HFFc6 (cell line): ENCODE measurements at places on chromosomes 1 and 21.

DNA sequence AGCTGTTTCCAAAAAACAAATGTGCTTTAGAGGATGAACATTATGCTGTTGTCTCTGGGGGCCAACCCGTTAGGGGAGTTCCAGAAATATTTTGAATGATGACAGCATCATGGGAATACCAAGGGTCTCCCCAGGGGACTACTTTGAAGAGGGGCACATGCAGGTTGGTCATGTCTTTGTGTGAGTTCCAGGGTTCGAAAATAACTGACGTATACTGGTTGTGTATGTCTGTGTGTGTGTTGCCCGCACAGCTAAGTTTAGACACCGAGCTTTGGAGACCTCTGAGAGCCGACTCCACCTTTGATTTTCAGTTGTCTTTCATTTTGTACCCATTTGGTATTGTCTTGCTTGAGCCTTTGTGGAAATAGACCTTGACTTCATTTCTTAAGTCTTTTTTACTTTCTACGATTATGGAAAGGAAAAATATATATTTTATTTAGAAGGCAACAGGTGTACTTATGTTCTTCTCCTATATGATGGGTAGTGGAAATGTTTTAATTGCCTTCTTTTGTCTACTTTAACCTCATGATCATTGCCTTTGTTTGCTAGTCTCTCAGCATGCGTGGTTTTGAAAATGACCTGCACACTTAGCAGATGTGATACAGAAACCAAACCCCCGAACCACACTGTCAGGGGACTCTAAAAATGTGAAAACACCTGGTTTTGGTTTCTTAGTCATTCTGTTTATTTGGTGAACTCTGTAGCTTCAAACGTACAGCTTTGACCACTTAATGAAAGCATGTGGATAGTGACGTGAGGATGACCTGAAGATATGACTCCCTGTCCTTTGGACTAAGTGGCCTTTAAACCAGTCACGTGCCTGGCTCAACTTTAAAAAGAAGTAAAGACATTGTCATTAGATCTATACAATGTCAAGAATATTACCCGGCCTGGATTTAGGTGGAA, 56.5 kb downstream of the GALNT2 start:
- DNase-seq, result no peak

DNA sequence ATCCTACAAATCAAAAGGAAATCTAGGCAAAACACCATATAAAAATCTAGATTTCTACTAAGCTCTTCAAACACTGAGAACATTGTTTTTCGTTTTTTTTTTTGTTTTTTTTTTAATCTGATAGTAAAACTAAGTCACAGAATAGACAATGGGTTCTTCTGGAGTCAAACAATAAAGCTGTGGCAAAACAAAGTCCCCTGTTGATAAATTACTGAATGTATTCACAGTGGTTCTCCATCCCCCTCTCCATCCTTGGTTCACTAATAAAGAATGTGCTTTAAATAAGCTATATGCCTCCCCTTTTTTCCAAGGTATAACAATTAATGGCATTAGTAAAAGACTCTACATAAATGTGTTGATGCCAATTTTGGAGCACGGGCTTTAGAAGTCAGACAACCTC, 16.7 kb upstream of the ATP1B1 start:
- no peak for DNase-seq

- DNase-seq, result no peak
Measured at GRCh38 chr1:214010717-214011116, 22.9 kb downstream of the PROX1 start.

GRCh38 chr21:36571556-36571955, 91.6 kb upstream of the CLDN14 start:
- DNase-seq, result no peak

- DNase-seq, result peak; percentile 22
Measured at GRCh38 chr1:239053279-239053678, 333.1 kb upstream of the CHRM3 start.

- no peak for DNase-seq
Measured at GRCh38 chr1:77283701-77284425, 2.0 kb downstream of the AK5 start.

- no peak for DNase-seq
Measured at GRCh38 chr1:7940745-7941436, at the start of gene TNFRSF9. TNFRSF9 (minus strand) TSS chr1:7940839; CDS start chr1:7939994, 845 bp downstream.

DNA sequence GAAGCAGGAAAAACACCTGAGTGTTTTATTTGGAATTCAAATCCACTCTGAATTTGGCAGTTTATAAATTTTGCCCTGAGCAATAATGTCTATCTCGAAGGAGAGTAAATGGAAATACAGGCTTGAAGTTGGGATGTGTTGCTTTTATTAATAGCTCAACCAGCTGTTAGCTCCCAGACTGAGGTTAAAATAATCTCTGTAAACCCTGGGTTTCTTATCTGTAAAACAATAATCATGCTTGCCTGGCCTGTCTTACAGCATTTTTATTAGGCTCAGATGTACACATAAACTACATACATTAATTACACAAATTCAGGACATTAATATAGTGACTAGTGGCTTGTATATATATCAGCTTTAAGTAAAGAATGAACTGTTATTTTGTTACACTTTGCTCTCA, 148.5 kb downstream of the GALNT2 start:
- no peak for DNase-seq

GRCh38 chr21:18350216-18350615, 53.4 kb downstream of the TMPRSS15 start:
- DNase-seq, result no peak

GRCh38 chr1:165898837-165899236, 71.4 kb downstream of the UCK2 start:
- peak; percentile 98 for DNase-seq

DNA sequence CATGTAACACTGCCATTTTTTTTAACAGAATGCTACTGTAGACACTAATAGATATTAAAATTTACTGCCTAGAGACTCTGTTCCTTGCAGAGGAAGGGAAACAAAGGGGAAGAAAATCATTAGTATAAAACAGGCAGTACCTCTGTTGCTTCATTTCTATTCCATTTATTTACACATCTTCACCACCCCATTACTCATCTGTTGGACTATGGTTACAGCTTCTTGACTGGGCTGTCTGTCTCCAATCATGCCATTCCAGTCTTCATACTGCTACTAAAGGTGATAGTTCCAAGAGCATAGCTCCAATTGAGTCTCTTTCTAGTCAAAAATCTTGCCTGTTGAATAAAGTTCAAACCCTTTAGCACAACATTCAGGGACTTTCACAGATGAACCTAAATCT, 22.2 kb upstream of the GPR25 start:
- no peak for DNase-seq

DNA sequence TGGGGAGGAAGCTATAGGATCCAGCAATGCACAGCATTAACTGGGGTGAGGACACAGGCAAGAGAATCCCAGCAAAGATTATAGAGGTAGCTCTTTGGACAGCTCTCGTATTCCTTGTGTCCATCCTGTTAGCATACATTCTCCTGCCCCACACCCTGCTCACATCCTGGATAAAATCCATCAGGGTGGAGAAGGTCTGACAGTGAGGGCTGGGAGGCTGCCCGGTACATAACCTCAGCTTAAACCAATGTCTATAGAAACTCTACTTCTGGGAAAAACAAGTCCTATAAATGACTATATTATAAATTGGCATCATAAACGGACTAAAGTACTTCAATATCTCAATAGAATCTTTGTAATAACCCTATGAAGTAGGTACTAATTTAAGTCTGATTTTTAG, 36.8 kb upstream of the UBE2U start:
- no peak for DNase-seq

DNA sequence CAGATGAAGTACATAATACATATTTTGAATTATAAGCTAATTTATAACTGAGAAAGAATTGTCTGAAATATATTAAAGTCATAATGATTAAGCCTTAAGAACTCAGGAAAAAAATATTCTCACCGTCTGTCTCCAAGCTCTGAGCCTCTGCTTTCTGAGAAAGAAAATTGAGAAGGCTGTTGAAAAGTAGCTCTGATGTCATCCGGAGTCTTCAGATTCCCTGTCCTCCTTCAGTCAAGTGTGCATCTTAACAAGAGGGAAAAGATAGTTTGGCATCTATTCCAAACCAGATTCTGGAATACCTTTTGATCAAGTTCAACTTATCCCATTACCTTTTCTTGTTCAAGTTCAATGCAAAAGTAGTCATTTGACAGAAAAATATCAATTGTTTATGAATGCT, 50.6 kb downstream of the NRIP1 start:
- peak; percentile 18 for DNase-seq

- no peak for DNase-seq
Measured at GRCh38 chr1:50531027-50531426, 107.8 kb upstream of the DMRTA2 start.

GRCh38 chr1:154878371-154879037, 8.4 kb upstream of the KCNN3 start:
- peak; percentile 52 for DNase-seq

- DNase-seq, result no peak
Measured at GRCh38 chr1:112934577-112934976, 21.4 kb downstream of the SLC16A1 start.
